ENCODE measurements at places on chromosomes 3 and 15. TPM values are rescaled to one million over a fixed set of nuclear protein-coding genes. Genes with fewer than 3 reads are reported as not detected.
A peak's percentile ranks its signal among the peaks of the same experiment; 100 is the strongest.

Gene UACA
- polyA plus RNA-seq: 128 TPM

Gene PCBP4
- 42.4 TPM for polyA plus RNA-seq

Gene GRAMD2A
- polyA plus RNA-seq: 6.2 TPM

Gene PCSK6
- polyA plus RNA-seq: 24.2 TPM

DNA sequence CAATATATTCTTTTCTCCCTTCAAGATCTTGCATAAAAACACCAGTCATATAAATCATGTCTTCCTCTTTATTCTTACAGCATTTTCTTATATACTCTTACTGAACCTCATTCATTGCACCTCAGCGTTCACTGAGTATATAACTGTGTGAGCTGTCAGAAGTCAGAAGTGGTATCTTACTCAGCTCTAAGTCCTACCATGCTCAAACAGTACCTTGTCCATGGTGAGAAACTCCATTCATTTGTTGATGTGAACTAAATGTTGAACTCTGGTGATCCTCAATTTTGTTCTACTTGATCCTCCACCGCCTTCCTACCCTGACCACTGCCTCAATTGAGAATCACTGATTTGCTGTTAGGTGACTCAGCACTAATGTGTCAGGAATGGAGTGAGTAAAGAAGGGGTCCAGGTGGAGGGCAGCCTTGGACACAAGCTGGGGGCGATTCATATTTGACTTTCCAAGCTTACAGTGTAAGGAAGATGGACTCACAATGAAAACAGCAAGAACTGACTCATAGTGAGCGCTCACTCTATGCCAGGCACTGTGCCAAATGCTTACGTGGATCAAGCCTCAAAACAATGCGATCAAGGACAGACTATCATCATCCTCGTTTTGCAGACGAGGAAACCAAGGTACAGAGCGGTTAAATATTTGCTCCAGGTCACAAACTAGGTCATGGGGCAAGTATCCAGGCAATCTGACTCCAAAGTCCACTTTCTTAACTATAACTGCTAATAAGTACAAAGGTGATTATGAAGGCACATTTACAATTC lies 13.5 kb upstream of the ZFYVE19 start:
- DNase-seq: no peak

DNA sequence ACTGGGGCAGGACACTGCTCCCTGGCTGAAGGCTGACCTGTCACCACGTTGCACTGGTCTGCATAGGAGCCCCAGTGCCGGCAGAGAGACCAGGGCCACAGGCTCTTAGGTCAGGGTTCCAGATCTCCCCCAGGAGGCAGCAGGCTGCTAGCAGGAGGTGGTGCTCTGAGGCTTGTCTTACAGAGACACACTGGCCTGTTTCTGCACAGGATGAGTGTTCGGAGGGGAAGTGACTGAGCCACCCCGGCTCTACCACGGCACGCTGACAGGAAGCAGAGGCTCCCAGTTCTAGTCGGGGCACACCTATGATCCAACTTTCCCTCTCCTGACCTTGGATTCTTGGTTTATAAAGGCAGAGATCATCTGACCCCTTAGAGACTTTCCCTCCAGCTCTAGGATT lies 8.6 kb downstream of the FBXL22 start:
- no peak for DNase-seq

DNA sequence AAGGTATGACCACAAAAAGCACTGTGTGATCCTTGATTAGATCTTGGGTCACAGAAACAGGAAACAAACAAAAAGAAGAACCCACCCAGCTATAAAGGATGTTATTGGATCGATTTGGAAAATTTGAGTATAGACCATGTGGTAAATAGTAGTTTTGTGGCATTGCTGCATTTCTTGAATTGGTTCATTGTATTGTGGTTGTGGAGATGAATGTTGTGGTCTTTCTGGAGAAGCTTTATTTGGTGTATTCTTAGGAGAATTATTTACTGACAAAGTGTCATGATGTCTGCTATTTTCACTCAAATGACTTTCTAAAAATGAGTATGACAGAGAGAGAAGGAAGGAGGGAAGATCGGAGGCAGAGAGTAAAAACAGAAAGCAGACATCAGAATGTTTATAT lies 406.2 kb downstream of the CNTN4 start:
- DNase-seq: no peak

DNA sequence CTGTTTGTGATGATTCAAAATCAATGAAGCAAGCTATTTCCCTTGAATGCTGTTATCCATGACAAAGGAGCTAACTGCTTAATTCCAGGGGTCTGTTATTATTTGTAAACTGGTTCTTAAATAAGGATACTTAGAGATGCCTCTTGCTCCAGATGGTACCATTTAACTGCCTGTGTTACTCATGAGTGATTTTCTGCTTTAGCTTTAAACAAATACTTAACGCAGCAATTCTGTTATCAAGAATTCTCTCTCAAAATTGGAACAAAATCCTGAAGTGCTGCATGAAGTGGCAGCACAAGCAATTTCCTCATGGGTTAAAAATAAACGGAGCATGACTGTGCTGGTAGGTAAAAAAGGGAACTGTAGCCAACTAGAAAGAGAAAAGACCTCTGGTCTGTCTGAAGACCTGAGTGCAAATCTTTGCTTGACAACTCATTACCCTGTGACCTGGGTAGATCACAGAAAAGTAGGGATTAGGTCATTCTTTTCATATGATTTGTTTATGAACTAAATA lies 62.5 kb upstream of the GBE1 start:
- DNase-seq: no peak

DNA sequence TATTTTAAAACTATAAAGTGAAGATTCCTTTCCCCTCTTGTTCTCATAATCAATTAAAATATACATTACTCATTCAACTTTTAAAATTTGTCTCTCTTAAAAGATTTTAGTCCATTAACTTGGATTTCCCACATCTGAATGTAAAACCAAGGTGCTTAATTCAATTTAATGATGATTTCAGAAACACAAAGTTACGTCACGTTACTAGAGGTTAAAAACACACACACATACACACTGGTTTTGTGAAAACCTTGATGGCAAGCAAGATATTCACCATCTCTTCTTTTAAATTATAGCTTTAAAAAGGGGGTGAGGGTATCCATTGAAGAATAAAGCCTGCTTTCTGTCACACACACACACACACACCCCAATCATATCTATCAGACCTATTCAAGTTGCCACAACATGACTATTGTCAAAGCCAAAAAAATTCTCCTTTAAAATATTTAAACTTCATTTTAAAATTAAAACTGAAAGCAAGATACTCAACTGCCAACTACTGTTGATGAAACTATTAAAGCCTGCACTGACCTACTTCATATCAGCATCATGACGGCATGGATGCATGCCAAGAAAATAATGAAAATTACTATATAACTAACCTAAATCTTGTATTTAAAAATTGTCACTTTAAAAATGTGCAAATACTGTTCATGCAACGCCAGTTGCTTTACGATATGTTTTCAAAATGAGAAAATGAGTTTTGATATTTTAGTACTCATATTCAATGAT lies 2.1 kb downstream of the RFX7 start:
- no peak for DNase-seq

- no peak for DNase-seq
These were observed 8.1 kb upstream of the EPHA6 start for GRCh38 chr3:96806341-96806740.

DNA sequence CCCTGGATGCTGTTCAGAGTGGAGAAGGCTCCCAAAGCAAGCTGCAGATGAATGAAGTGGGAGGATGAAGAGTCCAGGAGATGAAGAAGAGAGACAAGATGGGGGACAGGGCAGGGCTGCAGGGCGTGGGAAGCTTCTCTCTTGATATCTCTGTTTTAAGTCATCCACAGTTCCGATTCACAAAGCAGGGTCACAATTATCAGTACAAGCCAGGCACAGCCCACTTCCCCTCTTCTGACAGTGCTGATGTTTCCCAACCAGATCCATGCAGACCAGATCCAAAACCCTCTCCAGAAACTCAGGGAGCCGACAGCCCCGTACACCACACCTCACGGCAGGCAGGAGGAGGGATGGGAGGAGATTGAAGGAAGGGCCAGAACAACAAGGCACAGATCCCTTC lies 31.1 kb downstream of the NTRK3 start:
- no peak for DNase-seq

GRCh38 chr3:69739204-69740102 lies at the start of gene MITF:
MITF (plus strand) TSS chr3:69739464; CDS start chr3:69739598, 134 bp downstream.
- peak; percentile 94 for DNase-seq

- DNase-seq: no peak
These were observed 114.9 kb downstream of the SLC25A26 start for GRCh38 chr3:66335671-66336070.

GRCh38 chr3:136042608-136043221 lies 77.2 kb downstream of the PPP2R3A start:
- peak; percentile 42 for DNase-seq

- DNase-seq: no peak
These were observed 243.5 kb downstream of the MFSD1 start for GRCh38 chr3:159045279-159045885.

DNA sequence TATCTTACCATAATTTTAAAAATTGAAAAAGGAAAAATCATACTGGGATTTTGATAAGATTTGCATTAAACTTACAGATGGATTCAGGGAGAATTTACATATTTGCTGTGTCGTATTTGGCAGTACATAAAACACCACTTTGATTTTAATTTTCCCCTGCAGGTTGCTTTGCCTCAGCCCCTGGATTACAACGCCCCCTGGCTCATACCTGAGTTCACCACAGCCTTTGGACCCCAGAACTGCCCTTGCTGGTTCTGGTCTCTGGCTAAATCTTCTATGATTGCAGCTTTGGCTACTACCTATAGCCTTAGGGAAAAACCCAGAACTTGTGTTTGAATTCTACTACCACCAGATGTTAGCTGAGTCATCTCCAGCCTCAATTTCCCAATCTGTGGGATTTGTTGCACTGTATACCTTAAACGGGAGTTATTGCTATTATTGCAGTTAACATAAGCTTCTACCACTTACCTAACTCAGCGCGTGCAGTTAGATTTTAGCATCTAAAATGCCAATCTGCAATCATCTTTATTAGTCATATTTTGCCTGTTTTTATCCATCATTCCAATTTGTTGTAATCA lies 315.7 kb upstream of the GADL1 start:
- DNase-seq: no peak

DNA sequence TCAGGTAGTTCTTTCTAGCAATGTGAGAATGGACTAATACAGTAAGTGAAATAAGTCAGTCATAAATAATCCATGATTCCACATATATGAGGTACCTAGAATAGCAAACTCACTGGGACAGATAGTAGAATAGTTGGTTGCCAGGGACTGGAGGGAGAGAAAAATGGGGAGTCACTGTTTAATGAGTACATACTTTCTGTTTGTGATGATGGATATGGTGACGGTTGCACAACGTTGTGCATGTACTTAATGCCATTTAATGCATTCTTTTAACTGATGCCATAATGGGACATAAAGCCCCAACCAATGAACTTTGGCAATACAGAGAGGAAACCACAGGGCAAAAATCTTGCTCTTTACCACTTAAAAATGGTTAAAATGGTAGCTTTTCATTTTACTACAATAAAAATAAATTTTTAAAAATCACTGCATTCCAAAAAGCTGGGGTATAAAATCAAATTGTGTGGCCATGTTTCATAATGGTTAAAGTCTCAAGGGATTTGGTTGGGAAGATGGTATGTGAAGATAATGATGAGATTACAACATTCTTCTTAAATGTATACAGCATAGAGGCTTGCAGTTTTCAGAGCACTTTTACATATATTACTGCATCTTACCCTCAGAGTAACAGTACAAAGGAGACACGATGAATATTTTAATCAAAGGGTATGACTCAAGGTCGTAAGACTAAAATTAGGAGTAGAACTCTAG lies 45.2 kb downstream of the ADAM10 start:
- DNase-seq: no peak

GRCh38 chr3:89002191-89002590 lies 105.2 kb upstream of the EPHA3 start:
- DNase-seq: no peak

DNA sequence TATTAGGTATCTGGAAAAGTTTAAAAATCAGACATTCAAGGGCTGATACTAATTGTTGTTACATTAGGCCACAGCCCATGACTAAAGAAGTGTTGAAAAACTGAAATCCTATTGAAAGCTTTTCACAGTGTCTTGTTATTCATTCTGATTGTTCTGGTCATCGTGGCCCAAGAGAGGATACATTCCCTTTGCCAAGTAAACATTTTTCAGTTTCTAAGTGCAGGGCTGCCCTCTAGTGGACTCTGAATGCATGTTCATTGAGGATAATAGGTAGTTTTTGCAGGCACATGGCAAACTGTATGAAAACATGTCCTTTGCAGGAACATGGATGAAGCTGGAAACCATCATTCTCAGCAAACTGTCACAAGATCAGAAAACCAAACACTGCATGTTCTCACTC lies 181.1 kb downstream of the MYRIP start:
- DNase-seq: no peak

GRCh38 chr15:45187578-45187893 lies 230 bp downstream of the SHF start:
- no peak for DNase-seq

GRCh38 chr3:196585044-196585757 lies 16.7 kb downstream of the FBXO45 start:
- DNase-seq: no peak

- no peak for DNase-seq
These were observed 173.6 kb downstream of the PPM1L start for GRCh38 chr3:160929595-160929994.

DNA sequence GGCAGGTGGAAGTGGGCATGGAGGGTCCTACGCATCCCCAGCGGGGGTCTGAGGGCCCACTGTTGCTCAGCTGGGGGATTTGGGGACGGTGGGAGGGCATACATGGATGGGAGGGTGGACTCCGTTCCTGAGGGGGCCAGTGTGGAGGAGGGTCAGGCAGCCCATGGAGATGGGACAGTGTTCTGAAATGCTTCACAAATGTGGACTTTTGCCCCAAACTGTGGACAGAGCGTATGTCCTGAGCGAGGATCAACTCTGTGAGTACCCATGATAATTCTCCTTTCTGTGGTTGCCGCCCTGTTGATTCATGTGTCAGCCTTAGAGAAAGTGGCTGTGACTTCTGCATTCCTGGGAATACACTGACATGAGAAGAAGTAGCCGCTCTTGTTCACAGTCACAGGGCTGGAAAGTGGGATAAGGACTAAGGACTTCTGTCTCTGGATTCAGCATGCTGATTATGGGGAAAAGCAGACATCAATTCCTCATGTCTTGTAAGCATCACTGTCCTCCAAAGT lies 33.4 kb downstream of the SMAD3 start:
- no peak for DNase-seq

DNA sequence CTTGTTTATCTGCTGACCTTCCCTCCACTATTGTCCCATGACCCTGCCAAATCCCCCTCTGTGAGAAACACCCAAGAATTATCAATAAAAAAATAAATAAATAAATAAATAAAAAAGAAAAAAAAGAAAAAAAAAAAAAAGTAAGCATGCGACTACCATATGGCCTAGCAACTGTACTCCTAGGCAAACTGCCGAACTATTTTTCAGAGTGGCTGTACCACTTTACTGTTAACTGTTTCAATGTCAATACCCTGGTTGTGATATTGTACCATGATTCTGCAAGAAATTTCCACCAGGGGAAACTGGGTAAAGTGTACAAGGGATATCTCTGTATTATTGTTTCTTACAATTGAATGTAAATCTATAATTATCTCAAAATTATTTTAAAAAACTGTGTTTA lies 41.3 kb upstream of the MAP4 start:
- DNase-seq: no peak

- no peak for DNase-seq
These were observed 17.8 kb downstream of the HERC1 start for GRCh38 chr15:63815796-63816533.

- no peak for DNase-seq
These were observed 43.9 kb downstream of the CCNL1 start for GRCh38 chr3:157116017-157116416.

- DNase-seq: no peak
These were observed 87.2 kb upstream of the SLC2A2 start for GRCh38 chr3:171113716-171114115.

All from left lung (tissue), 14 donors.